ENCODE measurements at places on chromosomes 6 and 20. TPM values are rescaled to one million over a fixed set of nuclear protein-coding genes. Genes with fewer than 3 reads are reported as not detected.

DNA sequence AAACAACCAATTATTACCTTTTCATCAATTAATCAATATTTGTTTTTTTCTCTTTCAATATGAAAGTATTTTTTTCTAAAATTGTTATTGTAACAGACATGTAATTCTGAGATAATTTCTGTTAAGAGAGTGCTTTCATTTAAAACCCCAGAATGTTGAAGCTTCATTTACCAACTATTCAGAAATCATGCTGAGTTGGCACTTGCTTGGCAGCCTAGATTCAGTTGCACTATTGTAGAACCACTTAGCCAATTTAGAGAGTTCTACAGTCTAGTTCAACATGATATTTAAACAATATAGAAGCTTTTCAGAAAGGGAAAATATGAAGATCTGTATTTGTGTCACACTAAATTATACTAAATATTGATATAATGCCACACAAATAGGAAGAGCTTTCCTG is 56.1 kb upstream of the NKAIN2 start:
- no peak overlapping the region for H3K27ac ChIP-seq
- no peaks in the 10 kb centered on the region for H3K27me3 ChIP-seq
- H3K4me3 ChIP-seq: no peak overlapping the region
- DNase-seq: no peak
- H3K36me3 ChIP-seq: no peaks in the 10 kb centered on the region

- H3K4me3 ChIP-seq: peak overlapping the region; percentile 99
- H3K36me3 ChIP-seq: no peaks in the 10 kb centered on the region
- H3K27ac ChIP-seq: peak overlapping the region; percentile 91
- peaks cover 8% of the 10 kb centered on the region for H3K27me3 ChIP-seq
- DNase-seq: no peak
Observed at GRCh38 chr6:26250698-26251044, 114.3 kb upstream of the BTN3A2 start.

- DNase-seq: no peak
- H3K4me3 ChIP-seq: no peak overlapping the region
- H3K36me3 ChIP-seq: no peaks in the 10 kb centered on the region
Observed at GRCh38 chr6:45645302-45645701, 267.6 kb upstream of the SUPT3H start.

DNA sequence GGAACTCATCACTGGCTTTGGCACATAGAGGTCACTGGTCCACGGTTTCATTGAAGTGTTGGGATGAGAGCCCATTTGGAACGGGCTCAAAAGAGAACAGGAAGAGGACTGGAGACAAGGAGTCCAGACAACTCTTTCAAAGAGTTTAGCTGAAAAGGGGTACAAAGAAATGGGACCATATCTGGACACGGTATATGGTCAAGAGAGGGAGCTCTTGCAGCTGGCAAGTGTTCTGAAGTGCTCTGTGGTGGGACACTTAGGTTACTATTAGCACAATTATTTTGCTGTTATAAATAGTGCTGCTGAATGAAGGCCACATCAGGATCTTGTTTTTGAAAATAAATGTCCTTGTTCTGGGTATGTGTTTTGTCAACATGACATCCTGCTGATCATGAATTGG is 4.6 kb downstream of the SGK2 start:
- H3K27ac ChIP-seq: no peak overlapping the region
- H3K4me3 ChIP-seq: no peak overlapping the region
- H3K4me1 ChIP-seq: peaks cover 4% of the 10 kb centered on the region
- H3K36me3 ChIP-seq: no peaks in the 10 kb centered on the region

DNA sequence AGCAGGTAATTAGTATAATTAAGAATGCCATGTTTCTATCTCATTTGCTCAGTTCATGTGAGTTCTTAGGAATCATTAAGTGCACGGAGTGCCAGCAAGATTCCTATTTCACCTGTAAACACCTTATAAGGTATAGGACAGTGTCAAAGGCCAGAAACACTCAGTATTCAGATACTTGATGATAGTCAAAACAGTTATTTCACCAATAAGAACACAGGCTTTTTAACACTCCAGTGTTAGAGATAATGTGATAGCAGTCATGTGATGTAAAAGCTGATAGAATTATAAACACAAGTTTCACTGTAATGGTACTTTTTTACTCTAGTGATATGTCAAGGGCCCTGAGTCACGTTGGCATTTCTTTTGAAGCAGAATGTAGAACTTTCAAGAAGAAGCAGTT is at the start of gene GPRC6A:
TSS of gene GPRC6A (minus strand) at position 101 of the 400 bp plus-strand sequence. CDS start at position 31, 70 bp downstream.
- no peaks in the 10 kb centered on the region for H3K36me3 ChIP-seq
- DNase-seq: no peak
- H3K27me3 ChIP-seq: no peaks in the 10 kb centered on the region
- H3K4me1 ChIP-seq: no peaks in the 10 kb centered on the region

GRCh38 chr6:308307-308706 is 16.0 kb downstream of the DUSP22 start:
- no peak overlapping the region for H3K27ac ChIP-seq
- H3K4me1 ChIP-seq: peaks cover 2% of the 10 kb centered on the region
- peaks cover 3% of the 10 kb centered on the region for H3K27me3 ChIP-seq
- DNase-seq: no peak

- DNase-seq: no peak
- no peak overlapping the region for H3K4me3 ChIP-seq
- H3K27me3 ChIP-seq: no peaks in the 10 kb centered on the region
- H3K27ac ChIP-seq: peak overlapping the region; percentile 46
Observed at GRCh38 chr6:80550748-80551147, 444.3 kb downstream of the BCKDHB start.

DNA sequence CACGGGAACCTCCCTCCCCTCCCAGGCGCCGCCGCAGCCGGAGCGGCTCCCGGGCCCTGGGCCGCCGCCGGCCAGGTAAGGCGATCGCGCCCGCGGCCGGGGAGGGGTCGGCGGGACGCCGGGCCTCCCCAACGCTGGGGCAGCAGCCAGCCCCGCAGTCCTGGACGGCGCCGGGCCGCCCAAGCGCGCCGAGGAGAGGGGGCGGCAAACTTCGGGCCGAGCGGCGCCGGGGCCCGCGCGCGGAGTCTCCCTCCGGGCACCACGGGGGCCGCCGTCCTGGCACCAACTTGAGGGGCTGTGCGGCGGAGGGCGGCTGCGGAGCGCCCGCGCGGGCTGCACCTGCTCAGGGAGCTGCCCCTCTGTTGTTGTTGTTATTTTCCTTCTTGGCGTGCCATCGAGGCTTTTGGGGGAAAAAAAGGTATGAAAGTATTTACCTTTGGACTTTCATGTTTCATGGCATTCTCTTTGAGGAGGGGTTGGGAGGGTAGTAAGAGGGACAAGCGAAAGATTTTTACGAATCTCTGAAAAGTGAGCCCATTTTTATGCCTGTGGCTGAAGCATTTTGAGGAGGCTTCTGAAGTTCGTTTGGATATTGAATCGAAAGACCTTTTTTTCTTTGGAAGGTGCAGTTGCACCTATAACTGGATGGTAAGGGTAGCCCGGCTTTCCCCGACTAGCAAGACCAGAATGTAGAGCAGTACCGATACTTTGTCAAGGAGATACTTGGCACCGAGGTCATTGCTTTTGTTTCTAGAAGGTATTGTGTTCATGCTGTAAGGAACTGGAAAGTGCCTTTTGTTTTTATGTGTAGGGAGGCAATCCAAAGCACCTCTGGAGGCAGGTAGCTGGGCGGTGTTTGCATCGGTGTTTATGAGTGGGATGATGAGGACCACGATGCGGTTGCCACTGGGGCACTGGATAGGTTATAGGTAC is at the start of gene RNF182:
TSS of gene RNF182 (plus strand) at position 4 of the 933 bp plus-strand sequence. CDS start 52,168 bp downstream, outside the sequence.
- DNase-seq: no peak
- no peaks in the 10 kb centered on the region for H3K4me1 ChIP-seq
- H3K27ac ChIP-seq: peak within 1 kb of the TSS; percentile 76
- peak within 1 kb of the TSS; percentile 93 for H3K4me3 ChIP-seq
- H3K27me3 ChIP-seq: peaks cover 9% of the 10 kb centered on the region

DNA sequence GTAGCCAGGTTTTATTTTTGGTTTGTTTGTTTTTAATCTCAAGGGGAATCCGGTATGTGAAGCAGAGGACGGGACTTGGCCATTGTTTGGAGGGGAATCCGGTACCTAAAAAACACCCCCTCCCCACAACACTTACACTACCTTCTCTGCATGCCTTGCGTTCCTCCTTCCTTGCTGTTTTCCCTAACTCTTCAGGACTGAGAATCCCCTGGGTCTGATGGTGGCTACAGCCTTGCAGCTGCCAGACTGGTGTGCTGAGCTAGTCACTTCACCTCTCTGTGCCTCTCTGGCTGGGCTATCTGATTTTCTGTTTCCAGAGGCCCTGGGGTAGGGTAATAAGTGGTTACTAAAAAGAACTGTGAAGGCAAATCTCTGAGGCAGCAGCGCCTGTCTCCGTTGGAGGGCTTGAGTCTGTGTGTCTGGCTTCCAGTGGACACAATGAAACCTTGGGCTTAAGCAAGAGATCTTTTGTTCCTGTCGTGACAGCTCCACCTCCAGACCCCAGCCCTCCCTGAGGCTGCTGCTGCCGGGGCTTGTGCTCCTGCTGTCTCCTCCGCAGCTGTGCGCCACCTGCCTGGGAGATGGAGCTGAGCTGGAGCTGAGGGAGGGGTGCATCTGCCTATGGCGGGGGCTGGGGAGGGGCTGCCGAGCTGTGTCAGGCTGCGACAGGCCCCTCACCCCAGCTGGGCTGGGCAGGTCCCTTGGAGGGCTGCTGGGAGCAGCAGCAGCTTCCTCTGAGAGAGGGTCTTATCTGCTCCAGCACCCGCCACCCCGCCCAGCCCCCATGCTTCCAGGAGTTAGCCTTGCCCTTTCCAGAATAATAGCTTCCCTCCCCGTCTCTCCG is 65.8 kb upstream of the CCDC167 start:
- H3K27ac ChIP-seq: peak overlapping the region; percentile 99
- DNase-seq: peak; percentile 97
- H3K4me3 ChIP-seq: peak overlapping the region; percentile 83
- H3K36me3 ChIP-seq: no peaks in the 10 kb centered on the region
- H3K4me1 ChIP-seq: peaks cover 69% of the 10 kb centered on the region
- peaks cover 25% of the 10 kb centered on the region for H3K27me3 ChIP-seq

DNA sequence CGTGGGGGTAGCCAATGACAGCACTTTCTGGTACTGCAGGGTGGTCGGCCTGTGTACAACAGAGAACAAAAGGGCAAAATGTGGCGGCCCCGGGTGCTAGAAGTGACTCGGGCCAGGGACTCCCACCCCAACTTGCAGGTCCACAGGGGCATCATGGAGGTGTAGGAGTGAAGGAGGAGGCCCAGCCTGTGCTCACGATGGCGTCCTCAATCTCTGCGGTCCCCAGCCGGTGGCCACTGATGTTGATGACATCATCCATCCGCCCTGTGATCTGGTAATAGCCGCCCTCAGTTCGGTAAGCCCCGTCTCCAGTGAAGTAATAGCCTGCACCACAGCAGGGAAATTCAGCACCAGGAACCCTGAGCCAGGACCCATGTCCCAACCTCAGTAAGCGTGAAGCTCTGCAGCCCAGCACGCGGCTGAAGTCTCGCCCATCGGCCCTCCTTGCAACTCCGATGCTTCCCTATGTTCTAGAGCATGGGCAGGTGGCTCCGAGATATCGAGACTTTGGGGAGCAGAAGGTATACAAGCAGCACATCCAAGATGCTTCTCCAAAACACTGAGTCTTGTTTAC is 20.2 kb upstream of the APMAP start:
- H3K36me3 ChIP-seq: no peaks in the 10 kb centered on the region
- no peak overlapping the region for H3K4me3 ChIP-seq
- peaks cover 8% of the 10 kb centered on the region for H3K27me3 ChIP-seq
- no peak overlapping the region for H3K27ac ChIP-seq

- H3K27me3 ChIP-seq: peaks cover 1% of the 10 kb centered on the region
- peaks cover 5% of the 10 kb centered on the region for H3K36me3 ChIP-seq
- no peak overlapping the region for H3K4me3 ChIP-seq
- peaks cover 15% of the 10 kb centered on the region for H3K4me1 ChIP-seq
- H3K27ac ChIP-seq: no peak overlapping the region
Observed at GRCh38 chr20:59039233-59039632, 3.4 kb downstream of the PRELID3B start.

- no peak overlapping the region for H3K27ac ChIP-seq
- no peak overlapping the region for H3K4me3 ChIP-seq
- H3K36me3 ChIP-seq: no peaks in the 10 kb centered on the region
Observed at GRCh38 chr6:16311763-16312162, 73.4 kb downstream of the GMPR start.

GRCh38 chr6:154791556-154792317 is 58.5 kb downstream of the SCAF8 start:
- H3K36me3 ChIP-seq: no peaks in the 10 kb centered on the region
- peaks cover 5% of the 10 kb centered on the region for H3K4me1 ChIP-seq
- DNase-seq: no peak
- no peaks in the 10 kb centered on the region for H3K27me3 ChIP-seq
- H3K4me3 ChIP-seq: no peak overlapping the region
- no peak overlapping the region for H3K27ac ChIP-seq

DNA sequence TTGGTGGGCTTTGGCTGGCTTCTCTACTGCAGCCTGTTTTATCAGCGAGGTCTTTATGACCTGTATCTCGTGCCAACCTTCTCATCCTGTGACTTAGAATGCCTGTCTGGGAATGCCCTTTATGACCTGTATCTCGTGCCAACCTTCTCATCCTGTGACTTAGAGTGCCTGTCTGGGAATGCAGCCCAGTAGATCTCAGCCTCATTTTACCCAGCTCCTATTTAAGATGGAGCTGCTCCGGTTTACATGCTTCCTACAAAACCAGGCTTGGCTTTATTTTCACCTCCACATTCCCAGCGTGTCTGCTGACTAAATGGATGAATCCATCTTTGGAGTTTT is 395.3 kb downstream of the PREX1 start:
- no peaks in the 10 kb centered on the region for H3K36me3 ChIP-seq
- no peak overlapping the region for H3K4me3 ChIP-seq
- H3K27me3 ChIP-seq: peaks cover 3% of the 10 kb centered on the region

GRCh38 chr20:278607-279571 is 11.7 kb downstream of the C20orf96 start:
- no peaks in the 10 kb centered on the region for H3K27me3 ChIP-seq
- peaks cover 21% of the 10 kb centered on the region for H3K36me3 ChIP-seq
- DNase-seq: peak; percentile 61
- H3K27ac ChIP-seq: no peak overlapping the region

GRCh38 chr20:32608664-32609015 is 23.5 kb upstream of the NOL4L start:
- peaks cover 16% of the 10 kb centered on the region for H3K27me3 ChIP-seq
- DNase-seq: no peak
- H3K4me3 ChIP-seq: no peak overlapping the region
- H3K36me3 ChIP-seq: no peaks in the 10 kb centered on the region

DNA sequence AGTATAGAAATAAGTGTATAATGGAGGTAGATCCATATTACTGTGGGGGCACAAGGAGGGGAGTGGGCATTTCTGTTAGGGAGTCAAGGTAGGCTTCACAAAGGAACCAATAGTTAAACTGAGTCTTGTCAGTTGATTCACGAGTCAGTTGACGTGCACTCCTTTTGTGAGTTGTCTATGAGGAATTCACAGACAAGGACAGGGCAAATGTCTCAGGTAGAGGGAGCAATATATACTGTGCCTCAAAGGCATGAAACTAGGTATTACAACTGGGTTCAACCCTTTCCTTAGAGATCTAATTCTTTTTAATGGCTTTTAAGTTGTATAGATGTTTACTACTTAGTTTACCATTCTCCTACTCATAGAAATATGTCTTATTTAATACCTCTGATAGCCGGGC is 11.0 kb downstream of the TMEM14C start:
- H3K27ac ChIP-seq: no peak overlapping the region
- H3K4me1 ChIP-seq: no peaks in the 10 kb centered on the region
- H3K36me3 ChIP-seq: peaks cover 8% of the 10 kb centered on the region
- no peak for DNase-seq
- H3K4me3 ChIP-seq: peak overlapping the region; percentile 55

ARFRP1 gene
- total RNA-seq: 51.9 TPM

SNAI1 gene
- total RNA-seq: 3.9 TPM
